ENCODE measurements at places on chromosomes 3 and 15.
A peak's percentile ranks its signal among the peaks of the same experiment; 100 is the strongest.

GRCh38 chr3:54621184-54621583, 306.7 kb downstream of the LRTM1 start:
- no peak for DNase-seq

GRCh38 chr3:146033950-146034349, 127.0 kb downstream of the PLOD2 start:
- peak; percentile 58 for DNase-seq

DNA sequence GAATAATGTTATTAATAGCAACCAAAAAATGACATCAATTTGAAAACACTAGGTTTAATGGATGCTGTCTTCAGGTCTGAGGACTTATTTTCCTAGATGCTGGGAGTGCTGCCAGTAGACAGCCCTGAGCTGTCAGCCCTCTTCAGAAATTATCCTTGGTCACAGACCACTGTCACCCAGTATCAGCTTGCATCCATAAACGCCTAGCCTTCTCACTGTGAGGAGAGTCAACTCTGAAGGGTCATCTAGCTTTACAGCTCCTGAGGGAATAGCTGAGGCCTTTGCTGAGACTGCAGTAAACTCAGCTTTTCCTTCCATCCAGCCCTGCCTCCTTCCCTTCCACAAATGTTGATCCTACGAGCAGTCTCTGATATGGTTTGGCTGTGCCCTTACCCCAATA, 19.4 kb upstream of the MNS1 start:
- no peak for DNase-seq

DNA sequence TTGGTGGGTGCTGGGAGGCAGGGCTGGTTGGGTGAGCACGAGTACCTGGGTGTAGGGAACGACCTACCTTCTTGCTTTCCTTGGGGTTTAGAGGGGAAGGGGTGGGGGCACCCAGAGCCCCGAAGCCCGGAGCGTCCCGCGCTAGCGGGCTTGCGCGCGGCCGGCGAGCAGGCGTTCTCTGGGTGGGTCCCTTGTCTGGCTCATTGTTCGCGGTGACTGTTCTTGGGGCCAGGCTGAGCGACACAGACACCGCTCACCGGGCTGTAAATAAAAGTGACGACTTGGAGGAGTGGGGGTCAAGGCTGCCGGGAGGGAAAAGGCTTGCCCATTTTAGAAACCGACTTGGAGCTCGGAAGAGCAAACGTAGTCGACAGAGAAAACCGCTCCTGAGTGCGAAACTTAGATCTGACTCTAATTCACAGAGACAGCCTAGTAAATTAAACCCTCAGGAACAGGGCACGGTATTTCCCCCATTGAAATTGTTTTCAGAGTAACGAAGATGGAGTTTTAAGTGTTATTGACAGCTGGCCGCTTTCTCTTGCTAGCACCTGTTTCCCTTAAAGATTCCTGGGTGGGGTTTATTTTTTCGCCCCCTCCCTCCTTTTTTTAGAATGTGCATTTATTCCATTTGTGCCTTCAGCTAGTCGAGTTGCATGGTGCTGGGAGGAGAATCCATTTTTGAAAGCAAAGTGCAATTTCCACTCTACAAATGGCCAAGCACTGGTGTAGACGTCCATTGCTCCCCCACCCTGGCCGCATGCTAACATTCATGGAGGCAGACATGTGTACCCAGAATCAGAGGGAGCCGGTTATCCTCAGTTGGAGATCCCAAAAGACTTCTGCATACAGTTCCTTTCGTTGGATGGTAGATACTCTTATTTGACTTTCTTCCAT, 532.1 kb upstream of the SEMA6D start:
- peak; percentile 75 for DNase-seq

DNA sequence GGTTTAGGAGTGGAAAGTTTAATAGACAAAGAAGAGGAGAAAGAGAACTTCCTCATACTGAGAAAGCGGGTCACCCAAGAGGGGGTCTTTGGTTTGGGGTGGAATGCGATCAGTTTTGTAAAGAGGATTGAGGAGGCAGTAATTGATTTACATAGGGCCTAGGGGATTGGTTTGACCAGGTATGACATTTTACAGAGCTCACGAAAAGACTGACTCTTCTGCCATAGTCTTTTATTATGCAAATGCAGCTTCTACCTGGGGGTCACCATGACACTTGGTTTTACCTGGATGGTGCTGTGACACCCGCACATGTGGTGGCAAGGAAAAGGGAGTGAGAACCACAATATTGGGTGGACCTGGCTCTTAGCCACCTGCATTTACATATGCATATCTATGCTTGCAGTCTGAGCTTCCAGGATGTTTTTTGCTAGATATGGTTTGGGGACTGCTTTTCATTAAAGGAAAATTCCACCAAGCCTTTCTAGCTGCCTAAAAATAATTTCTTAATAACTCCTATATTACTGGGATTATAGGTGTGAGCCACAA, 6.9 kb upstream of the NME9 start:
- no peak for DNase-seq

DNA sequence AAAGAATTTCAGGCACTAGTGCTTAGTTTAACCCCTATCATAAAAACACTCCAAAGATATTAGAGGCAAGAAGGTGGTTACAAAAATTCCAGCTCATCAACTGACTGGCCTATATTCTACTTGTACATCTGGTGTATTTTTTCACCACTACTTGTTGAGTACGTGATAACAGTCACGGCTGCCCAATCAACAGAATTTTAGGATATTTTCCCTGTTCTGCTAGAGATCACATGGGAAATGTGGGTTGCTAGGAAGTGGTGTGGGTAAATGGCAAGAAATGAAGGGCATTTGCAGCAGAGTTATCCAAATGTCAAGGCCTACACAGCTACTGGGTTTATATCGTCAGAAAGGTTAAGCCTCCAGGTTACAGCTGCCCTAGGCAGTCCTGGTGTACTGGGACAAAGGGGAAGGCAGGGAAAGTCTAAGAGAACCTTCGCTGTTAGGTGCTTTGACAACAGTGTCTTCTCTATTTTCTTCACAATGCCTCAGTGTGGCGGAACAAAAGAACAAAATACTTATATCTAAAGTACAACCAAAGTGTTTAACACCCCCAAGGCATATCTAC, 81.9 kb downstream of the FMN1 start:
- no peak for DNase-seq

GRCh38 chr3:102181175-102181920, 253.5 kb upstream of the ZPLD1 start:
- DNase-seq: no peak

- DNase-seq: no peak
These were observed 6.8 kb downstream of the UBE2E2 start for GRCh38 chr3:23209747-23210487.

DNA sequence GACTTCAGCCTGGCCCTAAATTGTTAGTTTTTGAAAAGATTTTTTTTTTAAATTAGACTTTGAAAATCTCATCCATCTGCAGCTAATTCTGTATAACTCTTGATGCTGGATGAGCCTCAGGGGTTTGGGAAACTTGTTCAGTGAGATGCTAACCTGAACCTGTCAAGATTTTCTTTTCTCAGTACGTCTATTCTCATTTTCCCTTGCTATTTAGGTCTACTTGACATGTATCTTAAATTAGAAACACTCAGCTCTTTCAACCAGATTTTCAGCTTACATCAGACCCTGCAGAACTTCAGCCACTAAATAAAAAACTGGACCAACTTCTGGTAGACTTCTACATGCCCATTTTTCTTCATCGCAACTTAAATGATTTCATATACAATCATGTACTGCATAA, 61.4 kb downstream of the MFSD1 start:
- no peak for DNase-seq

- no peak for DNase-seq
These were observed 591.2 kb downstream of the NSUN3 start for GRCh38 chr3:94654096-94654495.

DNA sequence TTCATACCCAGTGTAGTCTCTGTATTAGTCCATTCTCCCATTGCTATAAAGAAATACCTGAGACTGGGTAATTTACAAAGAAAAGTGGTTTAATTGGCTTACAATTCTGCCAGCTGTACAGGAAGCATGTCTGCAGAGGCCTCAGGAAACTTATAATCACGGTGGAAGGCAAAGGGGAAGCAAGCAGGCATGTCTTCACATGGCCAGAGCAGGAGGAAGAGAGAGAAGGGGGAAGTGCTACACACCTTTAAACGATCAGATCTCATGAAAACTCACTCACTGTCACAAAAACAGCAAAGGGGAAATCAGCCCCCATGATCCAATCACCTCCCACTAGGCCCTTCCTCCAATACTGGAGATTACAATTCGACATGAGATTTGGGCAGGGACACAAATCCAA, 6.3 kb upstream of the PARP14 start:
- DNase-seq: no peak

DNA sequence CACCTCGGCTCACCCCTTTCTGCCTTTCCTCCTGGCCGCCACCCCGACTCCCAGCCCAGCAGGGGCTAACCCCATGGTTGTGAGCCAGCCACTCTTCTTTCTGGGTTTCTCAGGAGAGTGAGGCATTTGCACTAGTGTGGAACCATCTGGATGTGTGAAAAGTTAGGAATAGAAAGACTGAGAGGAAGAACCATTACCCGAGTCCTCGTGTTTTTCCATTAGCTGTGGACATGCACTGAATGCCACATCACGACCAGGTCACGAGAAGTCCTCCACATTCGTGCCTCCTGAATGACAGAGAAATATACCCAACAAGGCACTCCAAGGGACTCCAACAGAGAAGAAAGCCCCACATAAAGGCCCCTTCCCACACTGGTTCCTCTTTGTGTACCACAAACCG, 18.0 kb upstream of the RAD18 start:
- no peak for DNase-seq

DNA sequence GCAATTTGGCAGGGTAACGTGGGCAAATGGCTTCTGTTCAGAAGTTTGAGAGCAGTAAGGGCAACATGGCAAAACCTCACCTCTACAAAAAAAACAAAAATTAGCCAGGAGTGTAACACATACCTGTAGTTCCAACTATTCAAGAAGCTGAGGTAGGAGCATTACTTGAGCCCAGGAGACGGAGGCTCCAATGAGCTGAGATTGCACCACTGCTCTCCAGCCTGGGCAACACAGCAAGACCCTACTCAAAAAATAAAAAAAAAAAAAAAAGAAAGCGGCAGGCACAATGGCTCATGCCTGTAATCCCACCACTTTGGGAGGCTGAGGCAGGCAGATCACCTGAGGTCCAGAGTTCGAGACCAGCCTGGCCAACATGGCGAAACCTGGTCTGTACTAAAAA, 5.9 kb upstream of the INO80 start:
- no peak for DNase-seq

All from NCI-H1105 treated with DMSO at 0.1 percent for 48 hours (cell line).